ENCODE measurements at places on chromosomes 4 and X.
A peak's percentile ranks its signal among the peaks of the same experiment; 100 is the strongest.

DNA sequence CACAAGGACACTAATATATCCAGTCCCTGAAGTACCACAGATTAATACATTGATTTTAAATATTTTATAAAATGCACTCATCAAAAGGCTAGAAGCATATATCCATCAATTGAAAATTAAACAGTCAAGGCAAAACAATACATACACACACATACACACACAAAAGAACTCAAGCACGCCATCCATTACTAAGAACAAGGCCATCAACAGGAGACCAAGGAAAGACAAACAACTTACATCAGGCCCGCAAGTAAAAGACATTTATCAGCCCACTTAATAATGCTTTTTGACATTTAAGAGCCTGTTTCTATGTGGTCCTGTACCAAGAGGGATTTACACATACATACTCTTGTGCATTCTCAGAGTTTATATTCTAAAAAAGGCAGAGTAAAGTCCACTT is 50.0 kb upstream of the ZNF827 start:
- DNase-seq: no peak

- no peak for DNase-seq
Observed at GRCh38 chr4:4755306-4755705, 104.2 kb upstream of the MSX1 start.

DNA sequence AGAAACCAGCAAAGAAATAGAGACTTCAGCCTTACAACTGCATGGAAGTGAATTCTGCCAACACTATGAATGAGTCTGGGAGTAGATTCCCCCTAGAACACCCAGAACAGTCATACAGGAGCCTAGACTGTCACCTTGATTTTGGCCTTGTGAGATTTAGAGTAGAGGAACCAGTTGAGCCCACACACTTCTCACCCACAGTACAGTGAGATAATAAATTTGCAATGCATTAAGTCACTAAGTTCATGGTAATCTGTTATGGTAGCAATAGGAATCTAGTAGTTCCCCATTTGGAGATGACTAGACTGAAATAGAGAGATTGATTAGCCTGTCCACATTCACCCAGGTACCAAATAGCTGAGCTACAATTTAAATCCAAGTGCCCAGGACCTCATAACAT is 59.0 kb downstream of the FAM13A start:
- DNase-seq: no peak

DNA sequence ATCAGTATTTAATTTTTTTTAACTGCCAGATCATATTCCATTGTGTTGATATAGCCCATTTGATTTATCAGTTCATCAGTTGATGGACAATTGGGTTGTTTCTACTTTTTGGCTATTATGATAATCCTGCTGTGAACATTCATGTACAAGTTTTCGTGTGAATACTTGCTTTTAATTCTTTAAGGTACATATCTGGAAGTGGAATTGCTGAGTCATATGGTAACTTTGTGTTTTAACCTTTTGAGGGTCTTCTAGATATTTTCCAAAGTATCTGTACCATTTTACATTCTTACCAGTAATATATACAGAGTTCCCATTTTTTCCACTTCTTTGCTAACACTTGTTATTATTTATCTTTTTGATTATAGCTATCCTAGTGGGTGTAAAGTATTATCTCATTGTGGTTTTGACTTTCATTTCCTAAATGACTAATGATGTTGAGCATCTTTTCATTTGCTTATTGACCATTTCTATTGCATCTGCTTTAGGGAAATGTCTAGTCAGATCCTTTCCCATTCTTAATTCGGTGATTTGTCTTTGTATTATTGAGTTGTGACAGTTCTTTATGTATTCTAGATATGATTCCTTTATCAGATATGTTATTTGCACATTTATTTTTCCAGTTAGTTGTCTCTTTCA is 75.2 kb upstream of the NUDT6 start:
- DNase-seq: peak; percentile 1

- DNase-seq: no peak
Observed at GRCh38 chr4:47577779-47578553, 92.9 kb downstream of the ATP10D start.

GRCh38 chr4:47386561-47387235 is 76.8 kb downstream of the COMMD8 start:
- no peak for DNase-seq

DNA sequence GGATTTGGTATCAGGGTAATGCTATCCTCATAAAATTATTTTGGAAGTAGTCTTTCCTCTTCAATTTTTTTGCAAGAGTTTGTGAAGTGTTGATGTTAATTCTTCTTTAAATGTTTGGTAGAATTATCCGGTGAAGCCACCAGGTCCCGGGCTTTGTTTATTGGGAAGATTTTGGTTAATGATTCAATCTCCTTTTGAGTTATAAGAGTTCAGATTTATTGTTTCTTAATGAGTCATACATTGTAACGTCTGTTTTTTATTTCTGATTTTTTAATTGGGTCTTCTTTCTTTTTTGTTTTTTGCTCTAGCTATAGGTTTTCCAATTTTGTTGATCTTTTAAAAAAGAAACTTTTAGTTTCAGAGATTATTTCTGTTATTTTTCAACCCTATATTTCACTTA is 412.3 kb downstream of the PDGFC start:
- no peak for DNase-seq

GRCh38 chr4:168337550-168337940 is 19.0 kb upstream of the DDX60 start:
- no peak for DNase-seq

- no peak for DNase-seq
Observed at GRCh38 chrX:24148121-24148520, 1.4 kb upstream of the ZFX start.

DNA sequence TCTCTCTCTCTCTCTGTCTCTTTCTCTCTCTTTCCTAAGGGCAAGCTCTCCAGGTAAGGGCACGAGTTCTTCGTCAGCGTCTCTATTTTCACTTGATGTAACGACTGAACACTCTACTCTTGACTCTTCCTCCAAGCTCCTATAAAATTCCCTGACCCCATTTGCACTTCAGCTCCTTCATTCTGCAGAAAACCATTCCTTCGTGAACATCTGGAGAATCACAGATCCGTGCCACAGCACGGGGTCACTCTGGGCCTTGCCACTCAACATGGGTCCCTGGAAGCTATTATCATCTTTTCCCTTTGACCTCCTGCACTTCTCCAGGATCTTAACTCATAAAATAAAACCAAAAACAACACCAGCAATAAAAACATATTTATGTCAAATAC is 112.0 kb upstream of the LNX1 start:
- no peak for DNase-seq

GRCh38 chrX:9352243-9352642 is 112.6 kb upstream of the TBL1X start:
- peak; percentile 24 for DNase-seq

- DNase-seq: no peak
Observed at GRCh38 chr4:187276736-187277408, 553.2 kb upstream of the FAT1 start.

DNA sequence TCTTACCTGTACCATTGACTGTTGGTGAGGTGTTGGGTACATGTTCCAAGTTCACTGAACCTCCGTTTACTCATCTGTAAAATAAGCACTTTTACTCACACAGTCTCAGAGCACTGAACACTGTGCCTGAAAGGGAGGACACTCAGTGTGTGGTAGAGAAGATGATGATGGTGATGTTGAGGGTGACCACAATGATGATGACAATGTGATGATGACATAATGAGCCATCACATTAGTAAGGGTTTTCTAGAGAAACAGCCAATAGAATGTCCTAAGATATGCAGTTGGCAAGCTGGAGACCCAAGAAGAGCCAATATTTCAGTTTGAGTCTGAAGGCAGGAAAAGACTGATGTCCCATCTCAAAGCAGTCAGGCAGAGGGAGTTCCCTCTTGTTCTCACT is 315.4 kb upstream of the IGFBP7 start:
- DNase-seq: no peak

DNA sequence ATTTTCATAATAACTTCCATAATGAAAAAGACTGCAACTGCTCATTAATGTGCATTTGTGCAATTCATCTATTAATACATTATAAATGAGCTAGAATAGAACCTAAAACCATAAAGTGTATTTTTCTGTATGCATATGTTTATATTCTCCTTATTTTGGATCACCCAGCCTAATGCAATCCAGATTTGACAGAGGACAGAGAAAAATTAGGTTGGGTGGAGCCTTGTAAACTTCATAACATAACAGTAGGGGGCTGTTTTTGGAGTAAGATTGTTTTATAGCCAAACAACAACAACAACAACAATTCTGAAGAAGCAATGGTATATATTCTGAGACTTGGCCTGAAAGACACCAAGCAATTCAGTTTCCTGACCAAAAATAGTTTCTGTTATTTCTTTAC is 615.3 kb upstream of the SLIT2 start:
- no peak for DNase-seq

- peak; percentile 72 for DNase-seq
Observed at GRCh38 chr4:48546336-48546735, 56.3 kb downstream of the ZAR1 start.

DNA sequence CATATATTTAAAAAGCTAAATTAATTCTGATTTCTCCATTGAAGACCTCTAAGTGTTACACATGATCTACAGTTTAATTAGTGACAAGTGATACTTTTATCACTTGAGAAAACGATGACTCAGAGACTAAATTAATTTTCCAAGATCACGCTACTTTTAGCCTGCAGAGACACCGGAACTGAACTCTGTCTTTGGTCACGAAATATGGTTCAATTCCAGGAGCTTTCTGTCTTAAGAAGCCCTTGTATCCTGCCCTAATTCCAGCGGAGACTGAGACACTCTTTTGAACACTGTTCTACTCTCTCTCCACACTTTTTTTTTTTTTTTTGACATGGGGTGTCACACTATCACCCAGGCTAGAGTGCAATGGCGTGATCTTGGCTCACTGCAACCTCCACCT is 63.6 kb downstream of the IRF2 start:
- DNase-seq: peak; percentile 60

DNA sequence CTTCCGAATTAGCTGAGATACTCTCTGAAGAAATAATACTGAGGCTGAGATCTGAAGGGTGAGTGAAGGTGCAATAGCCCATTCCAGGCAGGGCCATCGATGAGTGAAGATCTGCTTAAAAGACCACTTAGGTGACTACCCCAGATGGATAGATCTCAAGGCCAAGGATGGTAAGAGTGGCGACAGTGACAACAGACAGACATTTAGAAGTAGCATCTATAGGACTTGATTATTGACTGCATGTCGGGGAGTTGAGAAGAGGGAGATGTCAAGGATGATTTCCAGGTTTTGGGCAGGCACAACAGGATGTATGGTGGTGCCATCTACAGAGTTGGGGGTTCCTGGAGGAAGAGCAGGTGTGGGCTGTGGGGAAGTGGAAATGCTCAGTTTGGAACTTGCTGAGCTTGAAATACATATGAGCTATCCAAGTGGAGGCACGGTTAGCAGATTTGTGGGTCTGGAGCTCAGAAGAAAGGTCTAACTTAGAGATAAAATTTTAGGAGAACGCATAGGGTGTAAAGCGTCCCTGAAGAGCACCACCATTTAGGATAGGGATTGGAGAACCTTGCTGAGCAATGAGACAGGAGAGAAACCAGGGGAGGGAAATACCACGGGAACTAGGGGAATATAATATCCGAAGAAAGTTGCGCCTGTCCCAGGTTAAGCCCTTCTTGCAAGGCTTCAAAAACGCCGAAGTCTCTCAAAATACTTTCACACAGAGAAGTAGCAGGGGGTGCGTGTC is 688 bp downstream of the UFSP2 start:
- peak; percentile 15 for DNase-seq

GRCh38 chrX:144295921-144296320 is 412.1 kb downstream of the UBE2NL start:
- no peak for DNase-seq

GRCh38 chrX:17590892-17591740 is 146.2 kb upstream of the SCML1 start:
- DNase-seq: peak; percentile 60

Measured in common myeloid progenitor, CD34-positive (primary cell).